ENCODE measurements at places on chromosomes 13 and 19.

DNA sequence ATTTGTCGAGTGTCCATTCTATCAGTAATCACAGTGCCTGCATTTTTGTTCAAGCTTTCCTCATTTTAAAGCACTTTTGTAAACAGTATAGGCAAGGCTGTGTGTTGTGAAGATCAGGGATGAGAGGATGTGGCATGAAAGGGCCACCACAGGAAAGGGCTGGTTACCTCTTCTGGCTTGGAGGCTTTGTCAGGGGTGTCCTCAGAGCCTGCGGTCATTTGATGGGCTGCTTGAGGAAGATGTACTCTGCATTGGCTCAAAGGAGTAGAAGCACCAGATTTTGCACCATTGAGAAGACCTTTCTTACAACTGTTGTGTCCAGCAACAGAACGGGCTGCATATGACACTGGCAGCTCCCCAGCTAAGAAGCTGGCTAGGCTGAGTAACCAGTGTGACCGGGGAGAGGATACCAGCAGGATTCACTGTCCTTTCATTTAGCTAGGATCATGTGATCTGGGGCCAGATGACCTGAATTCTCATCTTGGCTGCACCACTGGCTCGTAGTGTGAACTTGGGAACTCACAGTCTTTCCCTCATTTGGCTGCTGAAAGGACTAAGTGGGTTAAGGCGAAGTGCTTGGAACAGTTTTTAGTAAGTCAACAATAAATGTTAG lies 380.2 kb downstream of the FGF9 start:
- no peak for DNase-seq

GRCh38 chr19:17385878-17386611 lies 8.0 kb downstream of the CCDC194 start:
- peak; percentile 15 for DNase-seq

GRCh38 chr19:14383661-14384555 lies 2.7 kb downstream of the ADGRE5 start:
- DNase-seq, result peak; percentile 39

GRCh38 chr19:42352301-42353259 lies 27.1 kb downstream of the MEGF8 start:
- DNase-seq, result no peak

DNA sequence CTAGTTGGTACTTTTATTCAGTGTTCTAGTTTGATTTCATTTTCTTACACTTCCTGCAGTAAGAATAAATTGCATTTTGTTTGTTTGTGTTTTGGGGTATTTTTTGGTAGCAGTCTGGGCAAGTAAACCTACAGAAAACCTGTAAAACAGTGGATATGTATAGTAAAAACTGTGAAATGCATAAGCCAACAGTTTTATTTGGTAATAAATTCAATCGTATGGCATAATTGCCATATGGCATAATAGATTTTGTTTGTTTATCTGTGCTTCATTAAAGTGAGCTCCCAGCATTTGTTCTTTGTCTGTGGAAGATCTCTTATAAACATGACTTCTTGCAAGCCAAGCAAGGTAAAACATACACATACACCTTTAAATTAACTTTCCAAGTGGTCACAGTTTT lies 111.9 kb downstream of the PCDH9 start:
- no peak for DNase-seq

DNA sequence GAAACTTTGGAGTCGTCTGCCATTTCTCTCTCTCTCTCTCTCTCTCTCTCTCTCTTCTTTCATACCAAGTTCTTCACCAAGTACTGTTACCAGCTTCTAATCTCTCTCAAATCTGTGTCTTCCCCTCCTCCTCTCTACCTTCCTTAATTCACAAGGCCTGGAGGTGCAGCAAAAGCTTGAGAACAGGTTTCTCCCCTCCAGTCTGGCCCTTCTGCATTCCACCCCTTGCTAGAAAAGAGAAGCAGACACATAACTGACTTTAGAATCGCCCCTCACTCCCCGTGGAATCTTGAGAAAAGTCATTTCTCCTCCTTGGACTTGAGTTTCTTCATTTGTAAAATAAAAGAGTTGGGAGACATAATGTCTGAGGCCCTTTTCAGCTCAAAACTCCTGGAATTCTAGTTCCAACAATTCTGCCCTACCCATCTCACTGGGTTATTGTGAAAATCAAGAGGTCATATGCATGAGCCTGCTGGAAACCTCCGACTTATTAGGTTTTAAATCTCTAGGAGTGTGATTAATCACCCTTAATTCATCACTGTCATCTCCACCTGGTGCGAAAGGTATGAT lies 20.4 kb downstream of the AMER2 start:
- DNase-seq, result no peak

DNA sequence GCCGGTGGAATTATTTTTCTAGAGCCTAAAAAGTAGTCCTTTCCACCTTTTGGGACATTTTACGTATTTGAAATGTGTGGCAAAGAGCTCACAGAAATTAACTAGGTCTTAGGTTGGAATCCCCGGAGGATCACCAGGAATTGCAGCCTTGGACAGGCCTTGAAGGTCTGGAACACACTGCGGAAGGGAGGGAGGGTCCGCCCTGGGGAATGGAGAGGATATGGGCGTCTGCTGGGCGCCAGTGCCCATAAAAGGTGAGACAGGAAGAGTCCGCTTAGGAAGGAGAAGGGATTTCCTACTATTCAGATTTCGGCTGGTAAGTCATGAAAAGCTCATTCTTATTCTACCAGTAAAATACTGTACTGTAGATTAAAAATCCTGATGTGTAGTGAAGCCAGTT lies 111.9 kb downstream of the COL4A2 start:
- no peak for DNase-seq

- DNase-seq, result no peak
Measured at GRCh38 chr13:67003743-67004142, 226.4 kb downstream of the PCDH9 start.

DNA sequence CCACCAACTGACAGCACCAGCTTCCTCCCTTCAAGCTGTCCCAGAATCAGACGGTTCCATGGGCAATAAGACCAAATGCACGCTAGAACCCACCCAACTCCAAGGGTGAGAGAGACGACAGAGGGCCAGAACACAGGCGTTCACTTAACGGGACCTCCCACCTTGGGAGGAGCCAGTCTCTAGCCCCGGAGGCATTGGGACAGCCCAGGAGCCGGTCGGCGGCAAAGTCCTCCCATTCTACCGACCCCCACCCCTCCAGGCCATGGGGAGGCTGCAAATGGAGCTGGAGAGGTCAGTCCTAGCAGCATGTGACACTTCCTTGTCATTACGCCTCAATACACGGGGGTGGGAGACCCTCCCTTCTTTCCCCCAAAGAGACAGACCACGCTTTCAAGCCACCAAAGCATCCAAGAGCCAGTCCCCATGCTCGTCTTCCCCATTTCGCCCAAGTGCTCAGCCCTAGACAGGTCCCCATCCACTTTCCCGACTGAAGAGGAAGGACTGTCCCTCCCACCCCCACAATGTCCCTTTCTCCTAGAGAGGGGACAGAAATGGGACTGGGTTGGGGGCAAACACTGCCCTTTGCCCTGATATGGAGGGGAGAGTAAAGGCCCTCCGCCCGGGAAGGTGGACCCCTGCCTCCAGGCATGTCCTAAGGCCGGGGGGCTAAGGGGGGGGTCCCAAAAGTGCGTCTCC lies 964 bp downstream of the KHSRP start:
- no peak for DNase-seq

- peak; percentile 28 for DNase-seq
Measured at GRCh38 chr13:93476175-93476574, 249.6 kb downstream of the GPC6 start.

DNA sequence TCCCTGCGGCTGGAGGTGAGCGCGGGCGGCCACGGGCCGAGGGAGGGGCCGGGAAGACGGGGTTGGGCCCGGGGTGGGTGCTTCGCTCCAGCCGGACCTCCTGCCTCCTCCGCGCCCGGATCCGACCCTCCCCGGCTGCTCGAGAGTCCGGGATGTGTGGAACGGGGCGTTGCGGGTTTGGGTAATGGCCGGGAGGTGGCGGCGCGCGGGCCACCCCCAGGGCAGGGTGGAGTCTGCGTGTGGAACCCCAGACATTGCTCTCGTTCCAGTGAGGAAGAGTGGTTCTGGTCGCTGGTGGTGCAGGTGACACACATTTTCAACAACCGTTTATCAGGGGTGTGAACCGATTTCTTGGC lies 38.8 kb downstream of the ARHGEF7 start:
- no peak for DNase-seq

DNA sequence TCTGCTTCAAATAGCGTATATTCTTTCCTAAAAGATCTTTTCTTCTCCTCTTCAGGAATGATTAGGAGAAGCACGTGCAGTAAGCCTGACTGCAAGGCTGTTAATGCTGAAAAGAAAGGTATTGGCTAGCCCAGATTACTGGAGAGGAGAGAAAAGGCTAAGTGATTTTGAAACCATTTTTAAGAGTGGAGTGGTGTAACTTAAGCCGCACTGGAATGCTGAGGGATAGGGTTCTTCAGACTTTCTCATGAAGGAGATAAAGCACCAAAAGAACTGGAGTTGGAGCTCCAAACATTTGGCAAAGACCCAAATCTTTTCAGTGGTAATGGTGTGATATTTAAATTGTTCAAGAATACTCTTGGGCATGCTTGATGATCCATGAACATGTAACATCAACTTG lies 388.3 kb downstream of the COG6 start:
- no peak for DNase-seq

DNA sequence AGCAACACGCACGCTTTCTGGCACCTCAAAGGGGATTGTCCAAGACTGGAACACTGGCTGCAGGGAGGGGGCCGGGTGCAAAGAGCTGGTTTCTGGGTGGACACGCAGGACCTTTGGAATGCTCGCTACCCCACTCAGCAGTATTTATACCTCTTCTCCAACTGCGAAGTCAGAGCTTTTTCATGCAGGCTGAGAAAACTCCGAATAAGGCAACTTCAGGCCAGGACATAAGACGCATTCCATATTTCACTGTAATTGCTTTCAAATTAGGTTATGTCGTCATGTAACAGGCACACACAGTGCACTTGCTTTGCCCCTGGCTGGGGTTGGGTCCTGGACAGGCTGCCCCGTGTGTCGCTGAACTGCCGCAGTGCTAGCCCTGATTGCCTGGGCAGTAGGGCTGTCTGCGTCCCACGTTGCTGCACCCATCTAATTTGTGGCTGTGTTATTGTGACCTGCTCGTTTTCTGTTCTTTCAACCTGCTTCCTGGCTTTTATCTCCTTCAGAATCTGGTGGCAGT lies 44.5 kb downstream of the ACTN4 start:
- DNase-seq, result peak; percentile 80

GRCh38 chr19:55070466-55071128 lies 5.1 kb upstream of the EPS8L1 start:
- DNase-seq, result no peak

DNA sequence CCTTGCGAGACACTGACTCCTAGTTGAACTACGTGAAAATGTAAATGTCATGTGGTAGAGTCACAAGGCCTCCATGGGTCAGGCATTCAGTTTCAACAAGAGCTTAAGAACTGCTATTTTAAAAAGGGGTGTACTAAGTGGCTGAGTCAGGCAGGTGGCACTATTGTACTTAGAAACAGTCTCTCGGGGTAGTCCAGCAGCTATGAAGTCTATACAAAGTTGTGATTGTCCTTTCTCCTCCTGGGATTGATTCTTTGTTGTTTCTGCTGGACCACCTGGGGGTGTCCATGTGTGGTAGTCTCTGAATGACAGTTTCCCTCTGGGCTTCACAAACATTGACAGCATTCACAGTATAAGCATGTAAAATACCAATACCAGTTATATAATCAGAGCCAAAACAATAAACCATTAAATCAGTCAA lies 33.0 kb downstream of the UGGT2 start:
- DNase-seq, result peak; percentile 32

DNA sequence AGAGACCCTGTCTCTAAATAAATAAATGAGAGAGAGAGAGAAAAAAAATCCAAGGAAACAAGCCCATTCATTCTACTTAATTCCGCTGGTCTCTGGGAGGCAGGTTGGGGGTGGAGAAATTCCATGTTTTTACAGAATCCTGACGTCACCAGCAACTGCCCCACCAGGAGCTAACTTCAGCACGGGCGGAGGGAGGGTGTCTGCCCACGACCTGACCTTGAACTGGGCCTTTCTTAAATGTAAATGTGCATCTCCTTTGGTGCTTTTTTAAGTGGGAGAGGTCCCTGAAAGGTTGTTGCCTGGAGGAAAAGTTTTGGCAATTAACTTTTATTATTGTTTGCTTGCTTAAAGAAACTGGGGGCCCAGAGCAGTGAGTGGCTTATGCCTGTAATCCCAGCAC lies 15.5 kb downstream of the KLF2 start:
- no peak for DNase-seq

DNA sequence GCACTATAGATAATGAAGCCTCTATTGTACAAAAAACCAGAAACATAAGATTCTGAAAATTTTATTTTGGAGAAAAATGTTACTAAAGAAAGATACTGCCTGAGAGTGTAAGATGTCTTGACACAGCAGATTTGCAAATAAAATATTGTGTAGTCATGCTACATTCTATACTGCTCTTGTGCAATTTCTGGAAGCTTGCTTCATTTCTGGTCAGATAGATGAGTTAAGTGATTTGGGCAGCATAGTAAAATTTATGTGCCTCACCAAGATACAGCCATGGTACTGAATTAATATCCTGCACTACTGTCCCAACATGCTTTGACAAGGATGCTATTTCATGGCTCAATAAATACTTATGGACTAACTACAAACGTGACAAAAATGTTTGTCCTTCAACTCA lies 55.1 kb upstream of the STARD13 start:
- DNase-seq, result peak; percentile 18

- DNase-seq, result no peak
Measured at GRCh38 chr19:14542711-14543328, 13.4 kb downstream of the TECR start.

DNA sequence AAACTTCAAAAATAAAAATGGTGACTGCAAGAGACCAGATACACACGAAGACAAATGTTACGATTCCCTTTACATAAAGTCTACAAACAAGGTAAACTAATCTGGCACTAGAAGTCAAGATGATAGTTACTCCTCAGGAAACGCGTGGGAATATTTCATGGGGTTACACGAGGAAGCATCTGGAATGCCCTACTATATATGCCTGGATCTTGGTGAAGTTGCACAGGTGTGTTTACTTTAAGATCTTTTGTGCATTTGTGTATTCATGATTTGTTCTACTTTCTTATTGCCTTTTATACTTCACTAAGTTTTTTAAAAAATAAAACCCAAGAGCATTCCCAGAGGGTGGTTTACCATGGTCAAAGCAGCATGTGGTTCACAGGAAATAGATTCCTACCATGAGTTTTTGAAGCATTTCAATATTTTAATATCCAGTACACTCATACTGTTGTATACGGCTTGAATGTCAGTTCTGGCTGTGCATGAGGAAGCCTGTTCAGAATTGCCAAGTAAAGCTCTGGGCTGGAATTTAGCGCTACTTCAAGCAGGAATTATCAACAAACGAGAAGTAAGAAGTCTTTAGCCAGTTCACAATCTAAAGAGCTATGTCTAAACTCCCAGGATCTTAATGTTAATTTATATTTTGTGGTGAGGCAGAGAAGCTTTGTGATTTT lies 239.8 kb upstream of the KLHL1 start:
- DNase-seq, result no peak

DNA sequence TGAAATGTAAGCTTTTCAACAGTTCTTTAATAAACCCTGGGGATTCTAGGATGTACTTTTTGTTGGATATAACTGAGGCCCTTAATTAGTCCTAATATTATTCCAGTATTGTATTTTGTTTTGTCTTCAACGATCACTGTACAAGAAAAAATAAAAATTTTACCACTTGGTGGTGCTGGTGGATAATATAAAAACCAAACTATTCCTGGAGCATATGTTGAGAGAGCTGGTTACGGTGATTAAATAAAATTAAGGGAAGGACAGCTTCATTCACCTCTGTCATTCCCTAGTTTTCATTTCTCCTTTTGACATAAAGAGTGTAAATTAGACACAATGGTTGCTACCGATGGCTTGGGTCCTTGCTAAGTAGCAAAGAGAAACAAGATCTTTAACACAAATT lies 598.6 kb upstream of the PCDH20 start:
- DNase-seq, result no peak

- DNase-seq, result no peak
Measured at GRCh38 chr13:78826936-78827335, 168.0 kb upstream of the OBI1 start.
